ENCODE measurements at places on chromosomes 16 and 17.

DNA sequence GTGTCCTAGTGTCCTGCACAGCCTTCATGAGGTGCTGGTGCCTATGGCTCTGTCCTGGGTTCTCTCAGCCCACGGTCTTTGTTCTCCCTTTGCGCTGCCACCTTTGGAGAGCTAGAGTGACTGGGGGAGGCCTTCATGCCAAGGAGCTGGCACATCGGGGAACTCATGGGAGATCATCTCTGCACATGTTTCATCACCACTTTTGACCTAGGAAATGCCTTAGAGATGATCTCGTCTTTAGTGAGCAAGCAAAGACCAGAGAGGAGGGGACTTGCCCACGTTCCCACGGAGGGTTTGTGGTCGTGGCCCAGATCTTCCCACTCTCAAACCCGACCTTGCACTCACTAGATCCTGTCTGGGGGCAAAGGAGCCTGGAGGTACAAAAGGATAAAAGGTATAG is 23.5 kb downstream of the TBX4 start:
- no peak for DNase-seq

DNA sequence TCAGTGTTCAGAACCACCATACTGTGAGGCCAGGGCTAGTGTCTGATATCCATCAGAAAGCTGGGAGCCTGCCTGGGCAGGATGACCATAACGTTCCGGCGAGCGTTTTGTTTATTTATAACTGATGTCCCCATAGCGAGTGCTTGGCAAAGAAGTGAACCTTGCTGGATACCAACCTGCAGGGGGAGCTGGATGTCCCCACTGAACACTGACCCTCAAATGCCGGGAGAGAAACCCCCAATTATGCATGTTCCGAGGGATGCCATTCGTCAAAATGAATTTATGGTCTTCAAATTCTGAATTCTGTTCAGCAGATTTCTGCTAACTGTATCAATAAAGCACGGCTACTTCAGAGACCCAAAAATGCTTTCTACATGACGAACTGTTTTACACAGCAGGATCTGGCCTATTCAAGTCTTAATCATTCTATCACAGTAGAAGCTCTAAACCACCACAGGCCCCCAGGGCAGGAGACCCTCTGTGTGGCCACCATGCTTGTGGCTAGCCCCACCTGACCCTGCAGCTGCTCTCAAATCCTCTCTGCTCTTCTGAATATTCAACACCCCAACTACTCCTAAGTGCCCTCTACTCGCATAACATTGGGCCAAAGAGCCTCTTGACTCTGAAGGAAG is 15.2 kb downstream of the MED24 start:
- DNase-seq, result peak; percentile 73

DNA sequence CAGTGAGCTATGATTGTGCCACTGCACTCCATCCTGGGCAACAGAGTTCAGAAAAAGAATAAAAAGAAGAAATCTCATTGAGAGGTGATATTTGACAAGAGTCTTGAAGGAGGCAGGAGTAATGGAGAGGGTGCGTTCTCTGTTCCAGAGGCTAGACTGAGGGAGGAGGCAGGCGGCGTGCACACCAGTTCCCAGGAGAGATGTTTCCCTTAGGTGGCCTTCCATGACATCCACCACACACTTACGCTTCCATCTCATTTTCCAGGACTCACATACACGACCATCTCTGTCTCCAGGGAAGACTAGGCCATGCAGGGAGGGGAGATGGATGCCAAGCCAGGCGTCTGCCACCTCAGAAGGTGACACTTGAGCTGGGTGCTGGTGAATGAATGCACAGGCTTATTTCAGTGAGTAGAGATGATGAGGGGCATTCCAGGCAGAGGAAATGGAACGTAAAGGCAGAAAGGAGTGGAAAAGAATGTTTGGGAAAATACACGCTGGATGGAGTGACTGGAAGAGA is 25.3 kb upstream of the N4BP1 start:
- no peak for DNase-seq

- DNase-seq, result no peak
Observed at GRCh38 chr17:63153488-63153887, 187.5 kb downstream of the TANC2 start.

- DNase-seq, result no peak
Observed at GRCh38 chr16:83145297-83145696, 518.5 kb downstream of the CDH13 start.

GRCh38 chr17:32854207-32854606 is 22.7 kb downstream of the MYO1D start:
- no peak for DNase-seq

DNA sequence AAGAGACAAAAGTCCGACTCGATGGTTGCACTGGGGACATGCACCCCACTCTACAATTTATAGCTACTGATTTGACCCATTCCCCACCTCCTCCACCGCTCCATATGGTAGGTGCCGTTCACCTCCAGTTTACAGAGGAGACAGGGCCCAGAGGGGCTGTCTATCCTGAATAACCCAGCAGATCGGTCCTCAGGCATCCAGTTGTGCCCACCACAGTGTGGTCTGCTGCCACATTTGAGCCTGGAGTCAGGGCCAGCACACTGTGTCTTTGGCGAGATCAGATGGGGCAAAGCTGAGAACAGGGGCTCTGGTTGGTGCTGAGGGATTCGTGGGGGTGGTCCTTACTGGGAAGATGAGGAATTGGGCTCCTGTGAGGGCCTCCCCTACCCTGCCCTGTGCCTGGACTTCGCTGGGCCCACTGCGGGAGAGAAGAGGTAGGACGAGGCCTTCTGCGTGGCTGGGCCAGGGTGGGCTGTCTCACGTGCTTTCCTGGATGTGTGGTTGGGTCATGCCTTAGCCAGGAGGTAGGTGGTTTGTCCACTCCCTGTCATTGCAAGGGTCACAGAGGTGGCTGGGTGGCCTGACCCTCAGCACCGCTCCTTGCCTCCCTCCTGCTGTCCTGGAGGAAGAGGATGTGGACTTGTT is 2.8 kb downstream of the ADCY7 start:
- DNase-seq, result no peak

GRCh38 chr16:27722892-27723450 is 173.0 kb downstream of the KATNIP start:
- DNase-seq, result no peak

DNA sequence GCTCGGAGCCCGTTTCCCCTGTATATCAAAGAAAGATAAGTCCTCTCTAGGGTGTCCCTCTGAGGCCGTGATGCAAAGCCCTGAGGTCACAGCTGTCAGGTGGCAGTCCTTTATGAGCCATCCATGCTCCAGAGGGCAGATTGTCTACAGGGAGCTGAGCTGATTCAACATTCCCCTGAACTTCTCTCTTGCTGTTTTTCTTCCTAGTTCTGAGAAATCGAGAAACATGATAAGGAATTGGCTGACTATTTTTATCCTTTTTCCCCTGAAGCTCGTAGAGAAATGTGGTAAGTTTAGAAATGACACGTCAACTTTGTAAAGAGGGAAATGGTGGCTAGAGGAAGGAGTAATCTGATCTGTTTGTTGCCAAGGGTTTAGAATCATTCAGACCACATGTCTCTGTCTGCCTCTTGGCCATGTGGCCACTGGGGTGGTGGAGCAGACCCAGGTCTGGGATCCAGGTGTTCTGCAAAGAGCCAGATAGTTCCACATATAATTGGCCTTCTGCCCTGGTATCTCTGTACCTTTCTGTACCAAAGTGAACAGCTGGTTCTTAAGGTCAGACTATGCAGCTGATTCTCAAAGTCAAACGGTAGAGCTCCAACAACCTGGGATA is 3.5 kb downstream of the CTNS start:
- DNase-seq, result no peak

GRCh38 chr16:53745086-53745485 is 41.1 kb downstream of the FTO start:
- no peak for DNase-seq

DNA sequence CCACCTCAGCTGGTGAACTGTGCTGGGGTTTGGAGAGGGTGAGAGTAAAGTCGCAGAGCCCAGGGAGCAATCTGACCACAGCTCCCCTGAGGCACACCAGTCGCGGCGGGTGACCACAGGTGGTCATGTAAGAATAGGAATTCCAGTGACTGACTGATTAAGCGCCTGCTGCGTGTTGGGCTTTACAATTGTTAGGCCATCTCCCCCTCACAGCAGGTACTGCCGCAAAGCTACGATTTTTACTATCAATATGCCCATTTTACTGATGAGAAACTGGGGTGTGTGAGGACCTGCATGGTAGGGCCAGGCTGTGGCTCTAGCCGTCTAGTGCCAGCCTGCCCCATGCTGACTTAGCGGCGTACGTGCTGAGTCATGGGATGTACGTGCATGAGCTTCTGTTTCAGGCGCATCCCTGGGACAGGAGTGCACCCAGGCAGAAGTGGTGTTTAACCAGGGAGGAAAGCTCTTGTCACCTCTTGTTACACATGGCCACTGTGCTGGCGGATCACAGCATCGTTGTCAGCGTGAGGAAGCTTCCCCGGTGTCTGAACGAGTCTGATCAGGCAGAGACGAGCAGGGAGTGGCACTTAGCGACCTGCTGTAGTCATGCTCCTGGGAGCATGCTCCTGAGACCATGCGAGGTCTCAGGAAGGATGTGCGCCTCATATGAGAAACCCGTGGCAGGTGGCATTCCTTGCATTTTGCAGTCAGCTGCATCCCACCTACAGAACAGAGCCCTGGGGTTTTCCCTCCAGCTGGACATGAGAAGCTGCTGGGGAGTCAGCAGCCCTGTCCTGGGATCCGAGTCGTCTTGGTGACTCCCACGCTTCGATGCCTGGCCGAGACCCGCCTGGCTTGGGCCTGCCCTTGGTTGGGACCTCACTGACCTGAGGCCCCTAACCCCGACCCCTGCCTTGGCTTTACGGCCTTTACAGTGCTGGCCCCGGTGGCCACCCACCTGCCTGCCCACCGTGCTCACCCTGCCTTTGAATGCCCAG is 163.7 kb upstream of the CHMP6 start:
- DNase-seq, result no peak

- no peak for DNase-seq
Observed at GRCh38 chr16:16036359-16036792, 87.0 kb downstream of the ABCC1 start.

DNA sequence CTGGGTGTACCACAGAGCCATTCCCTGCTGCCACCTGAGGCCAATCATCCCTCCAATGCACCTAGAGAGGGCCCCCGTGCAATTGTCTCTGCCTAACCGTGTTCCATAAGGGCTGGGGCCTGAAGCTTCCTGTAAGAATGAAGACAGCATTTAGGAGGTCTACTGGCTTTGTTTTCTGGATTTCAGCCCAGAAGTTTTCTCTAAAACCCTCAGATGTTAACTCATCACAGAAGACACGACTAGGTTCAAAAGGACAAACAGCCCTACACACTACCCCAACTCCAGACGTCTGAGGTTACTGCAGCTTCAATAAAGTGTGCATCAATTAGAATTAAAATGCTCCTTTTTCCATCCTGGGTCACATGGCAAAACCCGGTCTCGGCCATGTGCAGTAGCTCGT is 10.8 kb upstream of the DRG2 start:
- DNase-seq, result no peak

- no peak for DNase-seq
Observed at GRCh38 chr16:53780051-53780450, 76.1 kb downstream of the FTO start.

- no peak for DNase-seq
Observed at GRCh38 chr16:61579195-61579594, 457.0 kb downstream of the CDH8 start.

DNA sequence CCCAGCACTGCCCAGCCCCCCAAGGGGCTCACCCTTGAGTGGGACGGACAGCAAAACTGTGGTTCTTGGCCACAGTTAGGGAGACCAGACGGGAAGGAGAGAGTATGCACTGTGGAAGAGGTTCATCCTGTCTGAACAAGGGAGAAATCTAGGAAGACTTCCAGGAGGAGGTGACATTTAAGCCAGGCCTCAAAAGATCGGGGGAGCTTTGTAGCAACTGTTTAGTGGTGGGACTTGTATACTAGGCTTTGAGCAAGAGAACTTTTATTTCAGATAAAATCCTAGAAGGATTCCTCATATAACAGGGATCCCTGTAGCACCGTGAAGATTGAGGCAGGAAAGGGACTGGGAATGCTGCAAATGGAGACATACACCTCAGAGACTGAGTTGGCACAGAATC is 30.8 kb downstream of the SREBF1 start:
- no peak for DNase-seq

DNA sequence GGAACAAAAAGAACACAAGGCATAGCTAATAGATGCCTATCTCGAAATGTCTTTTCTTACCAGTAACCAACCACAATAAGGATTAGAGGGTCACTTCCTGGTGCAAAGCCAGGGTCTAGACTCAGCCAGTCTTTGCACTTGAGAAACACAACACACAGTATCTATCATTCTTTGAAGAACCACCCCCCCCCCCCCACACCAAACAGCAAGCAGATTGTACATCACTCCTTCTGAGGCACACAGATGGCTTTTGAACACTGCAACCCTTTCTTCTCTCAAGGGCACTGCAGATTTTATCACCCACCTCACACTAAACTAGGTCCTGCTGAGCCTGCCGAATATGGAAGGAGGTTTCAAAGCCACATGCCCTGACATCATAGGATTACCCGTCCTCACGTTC is 145.6 kb downstream of the AATF start:
- DNase-seq, result no peak

DNA sequence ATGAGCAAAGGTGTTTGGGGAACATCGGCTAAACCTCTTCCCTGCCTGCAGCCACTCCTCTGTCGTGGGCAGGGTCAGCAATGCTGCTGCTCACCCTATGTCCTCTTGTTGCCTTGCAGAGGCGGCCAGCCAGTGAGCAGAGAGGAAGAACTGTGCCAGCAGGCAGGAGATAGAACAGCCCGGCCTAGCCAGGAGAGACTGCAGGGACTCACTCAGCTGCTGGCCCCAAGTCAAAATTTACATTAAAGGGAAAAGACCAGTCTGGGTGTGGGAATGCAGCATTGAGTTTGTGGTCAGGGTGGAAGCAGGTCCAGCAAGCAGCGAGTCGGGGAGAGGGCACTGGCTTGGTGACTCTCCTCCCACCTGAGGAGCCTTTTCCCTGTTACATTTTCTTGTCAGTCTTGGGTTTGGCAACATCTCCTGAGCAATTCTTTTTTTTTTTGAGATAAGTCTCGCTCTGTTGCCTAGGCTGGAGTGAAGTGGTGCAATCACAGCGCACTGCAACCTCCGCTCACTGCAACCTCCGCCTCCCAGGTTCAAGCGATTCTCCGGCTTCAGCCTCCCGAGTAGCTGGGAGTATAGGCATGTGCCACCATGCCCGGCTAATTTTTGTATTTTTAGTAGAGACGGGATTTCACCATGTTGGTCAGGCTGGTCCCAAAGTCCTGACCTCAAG is 22.7 kb downstream of the LIG3 start:
- no peak for DNase-seq

DNA sequence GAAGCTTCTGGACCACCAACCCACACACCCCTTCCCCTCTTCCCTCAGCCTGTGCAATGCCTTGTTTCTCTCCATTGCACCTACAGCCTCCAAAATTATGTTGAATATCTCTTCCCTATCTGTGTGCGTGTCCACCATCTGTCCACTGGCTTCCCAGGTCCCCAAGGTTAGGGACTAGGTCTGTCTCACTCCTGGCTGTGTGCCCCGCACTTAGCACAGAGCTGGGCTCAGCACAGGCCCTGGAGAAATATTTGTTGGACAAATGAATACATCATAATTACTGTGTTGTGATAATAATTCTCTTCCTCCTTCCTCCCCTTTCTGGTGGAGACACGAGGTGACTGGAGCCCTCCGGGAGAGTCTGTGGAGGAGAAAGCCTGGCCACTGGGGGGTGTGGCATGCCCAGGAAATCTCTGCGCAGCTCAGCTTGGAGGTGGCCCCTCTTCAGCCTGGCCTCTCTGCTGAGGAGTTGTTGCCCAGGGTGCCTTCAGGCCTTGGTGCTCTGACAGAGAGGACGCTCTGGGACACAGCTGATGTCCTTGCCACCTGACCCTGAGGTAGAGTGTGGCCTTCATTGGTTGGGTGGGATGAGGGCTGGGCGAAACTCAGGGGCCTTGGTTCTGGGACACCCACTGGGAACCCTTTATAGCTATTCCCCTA is 3.3 kb upstream of the BRD7 start:
- no peak for DNase-seq

Data from cerebellar nuclear complex (tissue), 1 donor.